ENCODE measurements at places on chromosomes 6 and 20.

DNA sequence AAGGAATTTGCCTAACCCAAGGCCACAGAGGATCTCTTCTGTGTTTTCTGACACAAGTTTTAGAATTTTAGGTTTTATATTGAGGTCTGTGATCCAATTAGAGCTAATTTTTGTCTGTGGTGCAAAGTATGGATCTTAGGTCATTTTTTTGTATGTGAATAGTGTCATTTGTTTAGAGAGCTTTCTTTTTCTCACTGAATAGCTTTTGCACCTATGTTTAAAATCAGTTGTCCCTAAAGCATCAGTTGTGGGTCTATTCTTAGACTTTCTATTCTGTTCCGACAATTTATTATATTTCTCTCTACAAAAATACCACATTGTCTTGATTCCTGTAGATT lies 341 bp upstream of the MCM9 start:
- H3K27ac ChIP-seq: peak overlapping the region; percentile 66
- H3K27me3 ChIP-seq: no peaks in the 10 kb centered on the region
- H3K4me1 ChIP-seq: peaks cover 3% of the 10 kb centered on the region
- H3K36me3 ChIP-seq: no peaks in the 10 kb centered on the region

GRCh38 chr20:34529742-34530141 lies 13.5 kb downstream of the DYNLRB1 start:
- H3K4me3 ChIP-seq: no peak overlapping the region
- no peaks in the 10 kb centered on the region for H3K4me1 ChIP-seq
- no peak overlapping the region for H3K27ac ChIP-seq

DNA sequence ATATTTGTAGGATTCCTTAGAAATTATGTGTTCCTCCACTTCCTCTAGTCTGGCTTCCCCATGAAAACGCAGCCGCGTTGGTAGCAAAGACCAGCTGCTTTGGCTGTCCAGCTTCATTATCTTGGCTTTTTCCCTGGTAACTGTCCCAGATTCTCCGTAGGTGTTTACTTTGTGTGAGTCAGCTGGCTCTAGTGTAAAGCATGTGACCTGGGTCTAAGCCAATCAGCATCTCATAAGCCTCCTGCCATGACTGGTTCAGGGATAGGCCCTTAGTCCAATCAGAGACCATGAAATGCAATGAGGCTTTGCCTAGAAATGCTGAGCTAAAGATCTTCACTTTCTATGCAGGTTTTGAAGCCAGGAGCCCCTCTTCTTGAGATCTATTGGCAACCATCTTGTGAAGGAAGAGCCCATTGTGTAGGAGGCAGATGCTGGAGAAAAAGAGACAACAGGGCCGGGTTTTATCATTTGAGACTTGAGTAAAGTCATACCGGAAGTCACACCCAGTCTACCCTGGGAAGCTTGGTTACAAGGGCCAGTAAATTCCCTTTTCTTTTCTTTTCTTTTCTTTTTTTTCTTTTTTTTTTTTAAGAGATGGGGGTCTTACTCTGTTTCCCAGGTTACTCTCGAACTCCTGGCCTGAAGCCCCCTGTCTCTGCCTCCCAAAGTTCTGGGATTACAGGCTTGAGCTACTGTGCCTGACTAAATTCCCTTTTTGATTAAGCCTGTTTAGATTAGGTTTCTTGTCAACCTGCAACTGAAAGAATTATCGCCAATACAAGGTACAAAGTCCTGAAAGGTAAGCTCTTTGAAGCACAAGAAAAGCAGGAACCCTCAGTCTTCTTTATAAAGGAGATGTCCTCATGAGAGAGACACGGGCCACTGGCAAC lies 256.5 kb upstream of the RREB1 start:
- no peaks in the 10 kb centered on the region for H3K4me1 ChIP-seq
- H3K4me3 ChIP-seq: no peak overlapping the region
- H3K36me3 ChIP-seq: no peaks in the 10 kb centered on the region
- DNase-seq: no peak
- H3K27me3 ChIP-seq: no peaks in the 10 kb centered on the region
- H3K27ac ChIP-seq: no peak overlapping the region

DNA sequence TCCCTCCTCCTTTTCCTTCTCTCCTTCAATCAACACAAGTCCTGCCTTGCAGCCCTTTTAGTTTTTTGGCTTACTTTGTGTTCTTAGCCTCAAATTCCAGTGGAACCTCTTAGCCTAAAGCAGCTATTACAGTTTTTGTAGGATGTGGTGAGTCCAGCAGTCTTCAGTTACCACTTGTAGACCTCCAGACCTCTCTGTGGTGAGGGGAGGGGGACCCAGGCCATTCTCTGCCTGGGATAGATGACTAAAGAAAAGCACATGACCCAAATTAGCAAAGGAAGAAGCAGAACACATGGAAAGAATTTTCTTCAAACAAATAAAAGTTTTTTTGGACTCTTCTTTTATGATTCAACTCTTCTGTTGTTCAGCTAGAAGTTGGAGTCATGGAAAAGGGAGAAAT lies 246.5 kb downstream of the HAO1 start:
- no peak overlapping the region for H3K27ac ChIP-seq
- H3K4me3 ChIP-seq: no peak overlapping the region
- peaks cover 4% of the 10 kb centered on the region for H3K4me1 ChIP-seq
- no peaks in the 10 kb centered on the region for H3K27me3 ChIP-seq
- no peaks in the 10 kb centered on the region for H3K36me3 ChIP-seq

GRCh38 chr6:2622671-2623070 lies 128.1 kb downstream of the MYLK4 start:
- no peak for DNase-seq
- no peak overlapping the region for H3K4me3 ChIP-seq
- no peak overlapping the region for H3K27ac ChIP-seq
- peaks cover 83% of the 10 kb centered on the region for H3K27me3 ChIP-seq

- H3K4me3 ChIP-seq: no peak overlapping the region
- H3K4me1 ChIP-seq: no peaks in the 10 kb centered on the region
- no peak overlapping the region for H3K27ac ChIP-seq
- H3K36me3 ChIP-seq: no peaks in the 10 kb centered on the region
Observed at GRCh38 chr6:143755301-143755744, 77.6 kb downstream of the PHACTR2 start.

DNA sequence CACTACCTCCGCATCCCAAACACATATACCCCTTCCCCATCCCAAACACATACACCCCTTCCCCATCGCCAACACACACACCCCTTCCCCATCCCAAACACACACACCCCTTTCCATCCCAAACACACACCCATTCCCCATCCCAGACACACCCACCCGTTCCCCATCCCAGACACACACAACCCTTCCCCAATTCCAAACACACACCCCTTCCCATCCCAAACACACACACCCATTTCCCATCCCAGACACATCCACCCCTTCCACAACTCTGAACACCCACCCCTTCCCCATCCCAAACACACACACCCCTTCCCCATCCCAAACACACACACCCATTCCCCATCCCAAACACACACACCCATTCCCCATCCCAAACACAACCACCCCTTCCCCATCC lies 314.5 kb downstream of the KIF16B start:
- no peaks in the 10 kb centered on the region for H3K27me3 ChIP-seq
- no peak for DNase-seq
- no peaks in the 10 kb centered on the region for H3K36me3 ChIP-seq
- H3K27ac ChIP-seq: no peak overlapping the region

GRCh38 chr20:48619126-48620101 lies 208.4 kb downstream of the PREX1 start:
- no peak for DNase-seq
- H3K4me1 ChIP-seq: peaks cover 5% of the 10 kb centered on the region
- no peaks in the 10 kb centered on the region for H3K36me3 ChIP-seq
- no peaks in the 10 kb centered on the region for H3K27me3 ChIP-seq
